ENCODE measurements at places on chromosomes 1 and 21.

DNA sequence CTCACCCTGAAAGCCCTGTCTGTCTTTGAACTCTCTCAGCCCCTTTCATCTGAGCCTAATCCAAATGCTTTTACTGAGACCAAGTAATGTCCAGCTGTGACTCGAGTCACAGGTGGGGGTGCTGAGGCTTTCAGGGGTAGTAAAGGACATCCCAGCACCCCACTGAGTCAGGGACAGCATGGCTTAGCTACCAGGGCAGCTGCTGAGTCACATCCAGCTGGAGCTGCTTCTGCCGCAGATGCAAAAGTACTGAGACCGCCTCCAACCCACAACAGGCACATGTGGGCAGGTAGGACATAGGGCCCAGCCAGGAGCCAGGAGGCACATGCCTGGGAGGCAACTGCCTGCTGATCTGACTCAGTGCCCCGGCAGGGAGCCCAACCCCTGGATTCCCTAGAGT is 6.7 kb upstream of the VSIG8 start:
- DNase-seq: no peak

GRCh38 chr1:156795787-156796186 is 20.9 kb downstream of the SH2D2A start:
- no peak for DNase-seq

GRCh38 chr1:167601442-167602383 is 28.3 kb upstream of the RCSD1 start:
- no peak for DNase-seq

GRCh38 chr1:172473302-172473701 is 29.4 kb upstream of the PIGC start:
- DNase-seq: no peak

- no peak for DNase-seq
These were observed 210.1 kb upstream of the PTGFR start for GRCh38 chr1:78280626-78281025.

GRCh38 chr1:185720633-185721272 is 13.4 kb upstream of the HMCN1 start:
- no peak for DNase-seq

DNA sequence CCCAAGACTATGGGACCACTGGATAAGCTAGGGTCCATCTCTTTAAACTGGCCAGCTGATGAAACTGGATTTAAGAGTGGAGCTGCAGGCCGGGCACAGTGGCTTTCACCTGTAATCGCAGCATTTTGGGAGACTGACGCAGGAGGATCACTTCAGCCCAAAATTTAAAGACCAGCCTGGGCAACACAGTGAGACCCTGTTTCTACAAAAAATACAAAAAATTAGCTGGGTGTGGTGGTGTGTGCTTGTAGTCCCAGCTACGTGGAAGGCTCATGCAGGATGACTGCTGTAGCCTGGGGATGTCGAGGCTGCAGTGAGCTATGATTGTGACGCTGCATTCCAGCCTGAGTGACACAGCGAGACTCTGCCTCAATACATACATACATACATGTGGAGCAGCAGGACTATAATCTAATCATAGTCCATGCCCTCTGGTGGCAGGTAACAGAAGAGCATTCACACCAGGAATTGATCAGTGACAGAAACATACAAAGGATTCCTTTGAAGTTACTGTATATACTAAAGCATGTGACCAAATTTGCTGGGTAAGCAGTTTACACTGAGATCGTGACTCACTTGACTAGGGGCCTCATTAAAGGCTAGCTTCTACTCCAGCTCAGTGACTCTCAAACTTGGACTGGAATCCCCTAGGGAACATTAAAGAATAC is 101.5 kb upstream of the SLFNL1 start:
- DNase-seq: no peak

- DNase-seq: no peak
These were observed 105.3 kb downstream of the DISP1 start for GRCh38 chr1:222920169-222920568.

DNA sequence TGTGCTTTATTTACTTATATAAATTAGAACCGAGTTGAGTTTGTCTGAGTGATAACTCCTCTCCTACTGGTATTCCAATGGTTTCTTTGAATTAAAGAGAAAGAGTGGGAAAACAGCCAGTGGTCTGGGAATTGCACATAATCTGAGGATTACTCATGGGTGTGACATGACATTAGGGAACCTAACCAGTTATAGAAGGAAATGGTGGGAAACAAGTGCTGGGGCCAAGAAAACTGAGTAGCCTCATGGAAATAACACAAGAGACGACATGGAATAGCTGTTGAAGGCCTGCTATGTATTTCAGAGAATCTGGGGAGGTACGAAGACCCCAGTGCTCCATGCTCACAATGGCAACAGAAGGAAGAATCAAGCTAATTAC is 41.8 kb upstream of the LRRC52 start:
- DNase-seq: no peak

Data from activated T-cell treated with anti-CD3 and anti-CD28 coated beads for 24 hours (primary cell).